ENCODE measurements at places on chromosomes 3 and 15. TPM values are rescaled to one million over a fixed set of nuclear protein-coding genes. Genes with fewer than 3 reads are reported as not detected.

PRR23E gene
- total RNA-seq, result not detected

CACNA2D3 gene
- total RNA-seq, result 0.41 TPM

SERPINI2 gene
- total RNA-seq, result not detected

TTLL13 gene
- total RNA-seq, result 0.39 TPM

KCNMB3 gene
- total RNA-seq, result 5.8 TPM

CELSR3 gene
- total RNA-seq, result 7.7 TPM

SEMA3F gene
- total RNA-seq, result 69.6 TPM

WNT5A gene
- total RNA-seq, result 0.54 TPM

SIDT1 gene
- total RNA-seq, result not detected

PLIN1 gene
- 0.44 TPM for total RNA-seq

ECE2 gene
- total RNA-seq, result not detected

GMPS gene
- 137 TPM for total RNA-seq

PPM1M gene
- 9.7 TPM for total RNA-seq

HPS3 gene
- total RNA-seq, result 68.0 TPM

GRCh38 chr3:169811631-169812331 is 889 bp upstream of the LRRIQ4 start:
- no peaks in the 10 kb centered on the region for H3K27me3 ChIP-seq
- peaks cover 17% of the 10 kb centered on the region for H3K4me1 ChIP-seq
- no peaks in the 10 kb centered on the region for H3K36me3 ChIP-seq
- H3K4me3 ChIP-seq, result peak overlapping the region; percentile 39
- no peak for DNase-seq
- H3K27ac ChIP-seq, result peak overlapping the region; percentile 63

- peaks cover 26% of the 10 kb centered on the region for H3K4me1 ChIP-seq
- no peaks in the 10 kb centered on the region for H3K27me3 ChIP-seq
- no peak for DNase-seq
- no peak overlapping the region for H3K4me3 ChIP-seq
- H3K27ac ChIP-seq, result peak overlapping the region; percentile 59
These were observed 2.5 kb upstream of the ETFA start for GRCh38 chr15:76313731-76314130.

- H3K4me3 ChIP-seq, result no peak overlapping the region
- H3K4me1 ChIP-seq, result no peaks in the 10 kb centered on the region
- H3K36me3 ChIP-seq, result no peaks in the 10 kb centered on the region
- H3K27me3 ChIP-seq, result no peaks in the 10 kb centered on the region
These were observed 65.0 kb downstream of the ANP32A start for GRCh38 chr15:68755731-68756130.

GRCh38 chr3:149000206-149000745 is 8.9 kb downstream of the GYG1 start:
- no peaks in the 10 kb centered on the region for H3K27me3 ChIP-seq
- no peak overlapping the region for H3K4me3 ChIP-seq
- H3K36me3 ChIP-seq, result peaks cover 32% of the 10 kb centered on the region
- no peak for DNase-seq
- no peak overlapping the region for H3K27ac ChIP-seq

GRCh38 chr15:94312946-94313345 is 81.6 kb downstream of the MCTP2 start:
- no peak overlapping the region for H3K4me3 ChIP-seq
- H3K4me1 ChIP-seq, result no peaks in the 10 kb centered on the region
- H3K27me3 ChIP-seq, result no peaks in the 10 kb centered on the region
- DNase-seq, result no peak

DNA sequence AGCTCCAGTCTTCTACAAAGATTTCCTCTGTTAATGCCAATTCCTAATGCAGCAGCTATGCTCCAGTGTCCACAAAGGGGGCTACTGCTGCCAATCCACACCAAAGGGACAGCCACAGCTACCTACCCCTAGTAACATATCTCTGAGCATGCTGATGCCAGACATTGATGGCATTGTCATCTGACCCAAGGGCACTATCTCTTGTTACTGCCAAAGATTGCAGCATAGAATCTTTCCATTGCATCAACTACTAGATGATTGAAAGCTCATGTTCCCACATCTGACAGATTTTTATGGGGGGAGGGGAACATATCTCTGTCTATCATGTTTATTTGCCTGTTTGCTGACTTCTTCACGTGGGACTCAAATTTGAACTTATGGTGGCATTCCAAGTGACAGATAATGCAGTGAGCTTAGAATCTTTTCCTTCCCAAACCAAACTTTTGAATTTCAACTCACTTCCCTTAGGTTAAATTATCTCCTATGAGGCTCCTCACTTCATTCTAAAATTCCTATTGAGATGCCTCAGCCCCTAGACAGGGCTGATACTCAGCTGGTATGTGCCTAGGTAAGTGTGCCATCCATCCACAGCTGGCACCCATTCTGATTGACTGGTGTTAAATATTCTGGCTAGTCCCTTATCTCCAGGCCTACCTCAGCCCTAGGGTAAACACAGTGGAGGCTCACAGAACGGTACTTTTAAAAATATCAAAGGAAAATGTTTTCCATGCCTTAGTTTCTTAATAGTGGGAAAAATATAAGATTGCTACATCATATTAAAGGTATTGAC is 100.3 kb downstream of the STRIT1 start:
- no peaks in the 10 kb centered on the region for H3K4me1 ChIP-seq
- no peaks in the 10 kb centered on the region for H3K36me3 ChIP-seq
- no peaks in the 10 kb centered on the region for H3K27me3 ChIP-seq

DNA sequence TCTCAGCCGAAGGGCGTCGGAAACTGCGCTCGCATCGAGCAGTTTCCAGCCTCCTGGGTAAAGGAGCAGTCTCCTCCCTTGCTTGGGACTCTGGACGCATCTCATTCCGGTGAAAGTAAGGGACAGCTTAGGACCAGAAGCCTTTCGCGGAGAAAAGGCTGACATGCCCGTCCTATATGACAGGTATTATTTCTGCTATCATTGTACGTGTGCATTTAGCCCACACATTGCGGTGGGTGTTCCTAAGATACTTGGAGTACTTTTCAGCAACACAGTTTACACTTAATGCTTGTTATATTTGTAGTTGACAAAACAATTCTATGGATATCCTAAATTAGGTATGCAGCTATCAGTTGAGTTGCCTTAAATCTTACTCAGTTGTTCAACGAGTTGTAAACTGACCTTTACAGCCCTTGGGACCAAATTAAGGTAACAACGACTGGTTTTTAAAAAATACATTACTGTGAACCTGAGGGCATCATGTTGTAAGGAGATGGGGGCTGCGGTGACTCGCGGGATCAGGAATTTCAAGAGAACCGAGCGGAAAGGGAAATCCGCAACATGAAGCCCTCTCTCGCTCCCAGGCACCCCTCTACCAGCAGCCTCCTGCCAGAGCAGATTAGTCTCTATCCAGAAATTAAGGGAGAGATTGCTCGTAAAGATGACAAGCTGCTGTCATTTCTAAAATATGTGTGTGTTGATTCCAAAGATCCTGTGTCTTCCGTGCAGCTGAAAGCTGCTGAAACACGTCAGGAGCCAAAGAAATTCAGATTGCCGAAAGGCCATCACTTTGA is 632 bp upstream of the COPS2 start:
- DNase-seq, result no peak
- peak overlapping the region; percentile 98 for H3K4me3 ChIP-seq
- H3K4me1 ChIP-seq, result peaks cover 3% of the 10 kb centered on the region
- H3K36me3 ChIP-seq, result no peaks in the 10 kb centered on the region

GRCh38 chr3:34934660-34935059 is 704.7 kb upstream of the ARPP21 start:
- no peak overlapping the region for H3K27ac ChIP-seq
- DNase-seq, result no peak
- H3K27me3 ChIP-seq, result no peaks in the 10 kb centered on the region
- H3K4me3 ChIP-seq, result no peak overlapping the region
- no peaks in the 10 kb centered on the region for H3K4me1 ChIP-seq
- H3K36me3 ChIP-seq, result no peaks in the 10 kb centered on the region

DNA sequence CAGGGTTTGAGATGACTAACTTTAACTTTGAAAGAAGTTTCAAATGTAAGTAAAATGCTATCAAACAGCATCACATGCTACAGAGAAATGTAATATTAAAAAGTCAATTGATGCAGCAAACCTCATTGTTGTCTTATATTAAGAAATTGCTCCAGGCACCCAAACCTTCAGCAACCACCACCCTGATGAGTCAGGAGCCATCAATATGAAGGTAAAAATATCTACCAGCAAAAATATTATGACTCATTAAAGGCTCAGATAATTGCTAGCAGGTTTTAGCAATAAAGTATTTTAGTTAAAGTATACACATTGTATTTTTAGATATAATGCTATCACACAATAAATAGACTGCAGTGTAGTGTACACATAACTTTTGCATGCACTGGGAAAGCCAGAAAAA is 746.3 kb downstream of the ZPLD1 start:
- H3K4me3 ChIP-seq, result no peak overlapping the region
- DNase-seq, result no peak

DNA sequence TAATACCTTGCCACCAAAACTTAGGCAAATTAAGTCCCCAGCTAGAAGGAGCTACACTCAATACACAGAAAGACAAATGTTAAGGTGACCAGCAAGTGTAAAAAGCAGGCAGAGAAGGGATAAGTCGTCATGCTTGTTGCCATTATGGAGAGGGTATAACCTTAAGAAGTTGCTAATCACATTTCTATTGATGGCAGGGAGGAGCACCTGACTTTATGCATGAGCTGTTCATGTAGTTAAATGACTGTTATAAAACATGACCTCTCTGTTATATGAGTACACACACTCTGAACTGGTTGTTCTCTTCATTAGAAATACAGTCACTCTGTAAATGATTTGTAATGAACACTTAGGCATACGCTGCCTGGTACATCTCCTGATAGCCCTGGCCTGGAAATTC is 6.6 kb upstream of the CCNL1 start:
- no peak for DNase-seq
- no peaks in the 10 kb centered on the region for H3K27me3 ChIP-seq
- no peak overlapping the region for H3K4me3 ChIP-seq
- H3K36me3 ChIP-seq, result no peaks in the 10 kb centered on the region
- H3K27ac ChIP-seq, result no peak overlapping the region

- H3K27ac ChIP-seq, result no peak overlapping the region
- DNase-seq, result no peak
- H3K4me1 ChIP-seq, result no peaks in the 10 kb centered on the region
These were observed 128.3 kb downstream of the LIPC start for GRCh38 chr15:58559904-58560588.

DNA sequence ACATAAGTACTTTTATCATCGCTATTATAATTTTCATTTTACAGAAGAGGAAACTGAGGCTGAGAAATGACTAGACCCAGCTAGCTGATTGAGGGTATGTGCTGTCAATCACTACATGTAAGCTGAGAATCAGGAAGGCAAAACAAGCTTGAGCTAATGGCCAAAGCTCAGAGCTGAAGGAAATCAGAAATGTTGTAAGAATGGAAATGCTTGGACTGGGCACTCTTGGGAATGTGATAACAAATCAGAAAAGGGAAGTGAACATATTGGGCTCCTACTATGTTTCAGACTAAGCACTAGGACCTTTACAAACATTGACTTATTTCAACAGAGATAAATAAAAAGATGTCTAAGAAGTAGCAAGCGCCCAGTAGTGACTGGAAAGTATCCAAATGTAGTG is 33.8 kb upstream of the BOC start:
- no peak overlapping the region for H3K4me3 ChIP-seq
- DNase-seq, result no peak
- no peaks in the 10 kb centered on the region for H3K36me3 ChIP-seq
- no peaks in the 10 kb centered on the region for H3K4me1 ChIP-seq
- H3K27ac ChIP-seq, result no peak overlapping the region

GRCh38 chr3:140597364-140597763 is 80.5 kb upstream of the TRIM42 start:
- no peaks in the 10 kb centered on the region for H3K4me1 ChIP-seq
- no peak for DNase-seq
- H3K4me3 ChIP-seq, result no peak overlapping the region
- H3K36me3 ChIP-seq, result no peaks in the 10 kb centered on the region
- no peaks in the 10 kb centered on the region for H3K27me3 ChIP-seq

- no peak overlapping the region for H3K27ac ChIP-seq
- H3K4me1 ChIP-seq, result no peaks in the 10 kb centered on the region
- no peak overlapping the region for H3K4me3 ChIP-seq
- H3K27me3 ChIP-seq, result no peaks in the 10 kb centered on the region
These were observed 94.9 kb upstream of the AADACL2 start for GRCh38 chr3:151638555-151639417.

DNA sequence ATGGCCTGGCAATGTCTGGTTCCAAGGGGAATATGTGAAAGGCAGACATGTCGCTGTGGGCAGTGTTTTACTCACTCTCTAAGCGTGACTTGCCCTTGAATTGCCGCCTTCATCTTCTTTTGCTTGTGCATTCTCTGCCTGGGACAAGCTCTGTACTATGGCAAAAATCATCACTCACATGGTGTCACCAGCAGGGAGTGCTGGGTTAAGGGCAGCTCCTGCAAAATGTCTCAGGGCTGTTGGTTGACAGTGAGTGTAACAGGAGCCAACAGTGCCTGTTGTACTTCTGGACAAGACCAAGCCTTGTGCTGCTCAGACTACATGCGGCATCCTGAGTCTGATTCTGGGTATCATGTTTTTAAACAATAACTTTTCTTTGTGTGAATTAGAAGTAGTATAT is 45.3 kb upstream of the KY start:
- no peaks in the 10 kb centered on the region for H3K36me3 ChIP-seq
- peaks cover 14% of the 10 kb centered on the region for H3K27me3 ChIP-seq
- H3K4me3 ChIP-seq, result no peak overlapping the region

- no peaks in the 10 kb centered on the region for H3K36me3 ChIP-seq
- no peak for DNase-seq
- no peak overlapping the region for H3K4me3 ChIP-seq
These were observed 39.9 kb upstream of the PRTG start for GRCh38 chr15:55782901-55783300.

DNA sequence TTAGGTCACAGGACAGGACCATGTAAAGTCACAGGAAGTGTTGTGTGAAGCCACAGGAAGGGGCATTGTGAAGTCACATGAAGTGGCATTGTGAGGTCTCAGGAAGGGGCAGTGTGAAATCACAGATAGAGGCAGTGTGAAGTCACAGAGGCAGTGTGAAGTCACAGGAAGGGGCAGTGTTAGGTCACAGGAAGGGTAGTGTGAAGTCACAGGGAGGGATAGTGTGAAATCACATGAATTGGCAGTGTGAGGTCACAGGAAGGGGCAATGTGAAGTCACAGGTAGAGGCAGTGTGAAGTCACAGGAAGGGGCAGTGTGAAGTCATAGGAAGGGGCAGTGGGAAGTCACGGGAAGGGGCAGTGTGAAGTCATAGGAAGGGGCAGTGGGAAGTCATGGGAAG is 37.9 kb downstream of the GASK1A start:
- no peak overlapping the region for H3K4me3 ChIP-seq
- no peak overlapping the region for H3K27ac ChIP-seq
- no peaks in the 10 kb centered on the region for H3K27me3 ChIP-seq
- DNase-seq, result no peak
- H3K4me1 ChIP-seq, result no peaks in the 10 kb centered on the region

- no peaks in the 10 kb centered on the region for H3K4me1 ChIP-seq
- H3K36me3 ChIP-seq, result no peaks in the 10 kb centered on the region
- H3K27me3 ChIP-seq, result no peaks in the 10 kb centered on the region
- H3K27ac ChIP-seq, result no peak overlapping the region
These were observed 983.1 kb downstream of the FHIT start for GRCh38 chr3:60268123-60268522.

- no peak overlapping the region for H3K4me3 ChIP-seq
- H3K27ac ChIP-seq, result no peak overlapping the region
- peaks cover 6% of the 10 kb centered on the region for H3K27me3 ChIP-seq
These were observed 211.7 kb downstream of the FGF12 start for GRCh38 chr3:192515664-192516045.

GRCh38 chr3:129650256-129650872 is 43.9 kb upstream of the PLXND1 start:
- H3K27me3 ChIP-seq, result no peaks in the 10 kb centered on the region
- DNase-seq, result peak; percentile 52
- H3K4me3 ChIP-seq, result no peak overlapping the region
- H3K27ac ChIP-seq, result no peak overlapping the region
